ENCODE measurements at places on chromosomes 6 and 20.
A peak's percentile ranks its signal among the peaks of the same experiment; 100 is the strongest.

- DNase-seq, result peak; percentile 57
Observed at GRCh38 chr20:37251825-37252477, 9.7 kb downstream of the GHRH start.

GRCh38 chr6:167056370-167056769 is 57.2 kb downstream of the CEP43 start:
- DNase-seq, result no peak

DNA sequence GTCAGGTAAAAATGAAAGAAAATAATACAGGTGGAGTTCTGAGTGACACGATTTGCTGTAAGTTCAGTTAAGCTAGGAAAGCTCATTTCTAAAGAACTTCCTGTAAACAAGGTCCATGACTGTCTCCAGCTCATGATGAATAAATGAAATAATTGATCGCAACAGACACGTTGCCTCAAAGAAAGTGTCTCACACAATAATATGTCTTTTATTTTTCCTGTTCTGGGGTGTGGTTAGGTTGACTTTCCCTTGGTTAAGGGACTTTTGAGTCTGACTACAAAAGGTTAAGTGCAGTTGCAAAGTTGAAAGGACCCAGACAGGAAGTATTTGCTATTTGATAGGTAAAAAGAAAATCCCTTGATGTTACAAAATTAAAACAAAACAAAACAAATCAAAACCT is 304.2 kb upstream of the PRDM1 start:
- no peak for DNase-seq

DNA sequence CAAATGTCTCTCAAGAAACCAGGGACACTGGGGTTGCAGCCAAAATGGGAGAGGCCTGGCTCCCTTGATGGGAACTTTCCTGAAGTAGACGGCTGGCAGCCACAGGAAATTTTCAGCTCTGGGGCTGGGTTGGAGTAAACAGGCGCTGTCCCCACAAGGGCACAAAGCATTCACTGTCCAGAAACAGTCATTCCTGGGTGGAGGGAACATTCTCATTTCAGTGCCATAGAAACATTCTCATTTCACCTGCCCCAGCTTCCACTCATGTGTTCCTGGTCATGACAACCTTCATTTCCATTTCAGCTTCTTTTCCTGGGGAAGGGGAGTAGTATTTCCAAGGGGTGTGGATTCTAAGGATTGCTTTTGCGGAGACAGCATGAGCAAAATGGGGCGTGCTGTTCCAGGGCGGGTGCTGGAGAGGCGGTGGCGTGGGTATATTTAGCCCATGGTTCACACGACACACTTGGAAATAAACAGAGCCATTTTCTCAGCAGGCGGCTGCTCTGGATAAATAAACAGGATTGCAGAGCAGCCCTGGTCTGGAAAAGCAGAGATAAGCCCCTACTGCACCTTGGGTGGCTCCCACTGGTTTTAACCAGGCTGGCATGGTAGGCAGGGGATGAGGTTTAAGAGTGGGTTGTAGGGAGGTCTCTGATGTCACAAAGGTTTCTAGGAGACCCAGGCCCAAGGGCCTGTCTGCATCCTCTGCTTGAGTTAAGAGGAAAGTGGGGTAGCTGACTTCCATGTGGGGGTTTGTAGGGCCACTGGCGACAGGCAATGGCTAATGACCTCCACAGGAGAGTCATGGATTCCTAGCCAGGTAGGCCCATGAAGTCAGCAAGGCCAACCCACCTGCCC is 32.9 kb downstream of the COX4I2 start:
- DNase-seq, result no peak

GRCh38 chr6:43033496-43034189 is 12.2 kb downstream of the RRP36 start:
- DNase-seq, result no peak

- no peak for DNase-seq
Observed at GRCh38 chr20:2332711-2333110, 36.9 kb downstream of the TGM3 start.

- DNase-seq, result no peak
Observed at GRCh38 chr6:26514984-26515383, 14.9 kb downstream of the BTN1A1 start.

GRCh38 chr6:148578837-148579565 is 167.8 kb upstream of the UST start:
- no peak for DNase-seq

DNA sequence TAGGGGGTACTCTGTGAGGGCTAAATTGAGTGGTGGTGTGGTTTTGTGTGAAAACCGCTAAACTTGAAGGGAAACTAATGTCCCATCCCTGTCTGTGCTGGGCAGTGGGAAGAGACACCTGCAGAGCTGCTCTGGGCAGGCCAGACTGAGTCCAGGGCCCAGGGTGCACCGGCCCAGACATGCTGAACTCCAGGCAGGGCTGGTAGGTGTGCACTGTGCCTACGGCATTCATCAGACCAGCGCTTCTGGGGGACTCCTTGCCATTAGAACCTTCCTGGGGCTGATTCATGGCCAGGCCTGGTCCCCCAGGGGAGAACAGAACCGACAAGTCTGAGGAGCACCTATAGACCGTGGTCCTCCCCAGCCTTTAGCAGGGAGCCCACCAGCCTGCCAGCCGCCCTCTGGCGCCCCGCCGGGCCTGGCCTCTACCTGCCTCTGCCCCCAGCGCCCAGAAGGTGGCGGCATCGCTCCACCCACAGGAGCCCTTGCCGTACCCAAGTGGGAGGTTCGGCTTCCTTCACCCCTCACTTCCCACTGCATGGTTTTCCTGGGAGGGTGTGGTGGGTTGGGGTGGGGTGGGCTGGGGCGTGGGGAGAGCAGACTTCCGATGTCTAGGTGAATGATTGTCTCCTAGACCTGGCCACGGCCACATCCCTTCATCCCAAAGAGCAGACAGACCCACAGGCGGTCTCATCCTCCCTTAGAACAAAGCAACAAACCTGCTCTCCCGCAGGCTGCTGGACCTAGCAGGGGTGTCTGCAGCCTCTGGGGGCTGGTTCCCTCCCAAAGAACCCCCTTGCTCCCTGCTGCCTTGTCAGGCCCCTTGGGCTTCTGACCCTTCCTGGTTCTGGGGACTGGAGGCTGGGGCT is 15.5 kb downstream of the CCDC167 start:
- peak; percentile 96 for DNase-seq

DNA sequence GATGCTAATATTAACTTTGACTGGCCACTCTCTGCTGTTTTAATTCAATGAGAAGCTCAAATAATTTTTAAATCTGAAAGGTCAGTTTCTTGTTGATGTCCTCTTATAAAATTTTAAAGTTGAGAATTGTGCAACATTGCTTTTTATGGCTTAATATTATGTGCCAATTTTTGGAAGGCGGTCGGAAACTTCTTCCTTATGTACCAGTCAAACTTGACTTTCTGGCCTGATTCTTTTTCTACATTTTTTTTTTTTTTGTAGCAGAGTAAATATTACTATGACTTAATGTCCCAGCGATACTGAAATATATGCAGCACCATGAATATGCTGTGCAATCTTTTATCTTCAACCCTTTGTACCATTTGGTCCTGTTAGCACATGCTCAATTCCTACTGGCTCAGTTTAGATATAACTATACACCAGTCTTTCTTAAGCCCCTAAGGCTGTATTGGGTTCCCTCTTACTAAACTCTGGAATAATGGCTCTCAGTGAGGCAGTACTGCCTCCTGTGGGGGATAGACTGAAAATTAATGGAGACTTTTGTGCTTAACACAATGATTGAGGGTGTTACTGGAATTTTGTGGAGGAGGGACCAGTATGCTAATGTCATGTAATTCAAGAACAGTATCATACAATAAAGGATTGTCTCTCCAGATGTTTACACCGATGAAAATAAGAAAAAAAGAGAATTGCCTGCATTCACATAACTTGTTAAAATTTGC is 156.4 kb upstream of the SYNCRIP start:
- DNase-seq, result peak; percentile 10

GRCh38 chr6:136887953-136888352 is 34.1 kb upstream of the SLC35D3 start:
- DNase-seq, result no peak

DNA sequence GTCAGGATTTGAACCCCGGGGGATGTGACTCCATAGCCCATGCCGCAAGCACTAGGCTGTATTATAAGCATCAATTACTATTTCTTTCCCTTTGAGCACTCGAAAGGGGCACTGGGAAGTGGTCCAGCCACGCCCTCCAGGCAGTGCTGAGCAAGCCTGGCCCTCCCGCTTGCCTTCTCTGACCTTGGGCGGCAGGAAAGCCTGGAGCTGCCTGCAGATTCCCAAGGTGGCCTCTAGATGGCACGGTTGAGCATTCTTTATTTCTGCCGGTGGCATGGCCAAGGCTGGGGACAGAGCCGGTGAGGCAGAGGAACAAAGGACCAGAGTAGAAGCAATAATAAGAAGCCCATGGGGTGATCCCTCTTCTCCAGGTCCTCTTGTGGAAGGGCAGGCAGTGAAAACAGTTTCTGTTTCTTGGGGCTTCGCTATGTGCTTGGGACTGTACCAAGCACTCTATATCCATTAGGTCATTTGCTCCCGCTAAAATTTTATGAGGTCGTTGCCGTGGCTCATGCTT is 32.0 kb downstream of the ARHGAP40 start:
- peak; percentile 91 for DNase-seq

DNA sequence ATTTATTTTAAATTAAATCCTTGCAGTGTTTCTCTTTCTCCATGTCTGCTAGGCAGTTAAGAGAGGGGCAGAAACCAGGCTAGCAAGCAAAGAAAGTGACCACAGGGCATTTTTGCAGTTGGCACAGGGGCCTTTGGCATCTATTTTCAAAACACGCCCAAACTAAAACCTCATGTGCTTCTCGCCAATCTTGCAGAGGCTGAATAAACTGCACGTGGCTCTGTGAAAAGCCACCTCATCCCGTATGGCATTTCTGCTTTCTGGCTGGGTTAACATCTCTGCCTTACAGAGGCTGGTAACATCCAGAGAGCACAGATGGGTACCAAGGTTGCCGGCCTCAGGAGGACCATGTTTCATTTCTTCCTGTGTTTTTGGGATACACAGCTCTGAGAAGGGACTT is 54.6 kb downstream of the GJA10 start:
- DNase-seq, result no peak

DNA sequence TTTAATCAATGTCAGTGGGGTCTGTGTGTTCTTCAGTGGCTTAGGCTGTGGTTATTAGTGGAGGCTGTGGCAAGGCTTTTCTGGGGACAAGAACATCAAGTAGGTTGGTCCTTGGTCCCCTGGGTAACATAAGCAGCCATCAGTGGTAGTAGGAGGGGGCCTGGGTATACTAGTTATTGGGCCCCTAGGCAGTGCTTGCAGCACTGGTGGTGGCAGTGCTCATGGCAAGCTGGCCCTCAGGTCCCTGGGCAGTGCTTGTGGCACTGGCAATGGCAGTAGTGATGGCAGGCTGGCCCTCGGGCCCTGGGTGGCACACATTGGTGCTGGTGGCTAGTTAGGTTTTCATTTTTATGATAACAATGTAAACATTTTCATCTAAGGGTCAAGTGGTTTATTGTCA is 32.5 kb upstream of the MAS1 start:
- no peak for DNase-seq

- DNase-seq, result no peak
Observed at GRCh38 chr20:48906221-48906877, 15.2 kb upstream of the ARFGEF2 start.

DNA sequence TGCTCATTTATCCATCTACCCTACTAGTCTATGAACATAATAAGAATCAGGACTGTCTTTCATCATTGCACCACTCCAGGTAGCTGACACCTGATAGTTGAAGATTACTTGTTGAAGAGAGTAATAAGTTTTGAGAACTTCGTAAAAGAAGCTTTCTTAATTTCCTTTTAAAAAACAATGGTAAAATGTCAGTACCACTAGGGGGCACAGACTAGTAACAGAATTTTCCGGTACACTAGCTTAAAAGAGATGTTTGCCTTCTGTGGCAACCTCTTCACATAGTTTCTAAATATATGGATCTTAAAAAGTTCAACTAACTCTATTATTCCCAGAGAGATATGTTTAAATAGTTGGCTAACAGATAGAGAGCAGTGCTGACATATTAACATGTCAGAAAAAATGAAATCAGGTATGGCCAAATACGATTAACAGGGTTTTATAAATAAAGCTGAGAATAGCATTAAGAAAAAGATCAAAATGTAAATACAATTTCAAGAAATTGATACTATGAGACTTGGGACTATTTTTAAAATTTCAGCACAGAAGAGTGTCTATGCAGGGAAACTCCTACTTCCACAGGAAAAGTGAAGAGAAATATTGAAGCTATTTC is 5.4 kb upstream of the KCNQ5 start:
- no peak for DNase-seq

- DNase-seq, result no peak
Observed at GRCh38 chr6:100693249-100693927, 187.7 kb downstream of the ASCC3 start.

DNA sequence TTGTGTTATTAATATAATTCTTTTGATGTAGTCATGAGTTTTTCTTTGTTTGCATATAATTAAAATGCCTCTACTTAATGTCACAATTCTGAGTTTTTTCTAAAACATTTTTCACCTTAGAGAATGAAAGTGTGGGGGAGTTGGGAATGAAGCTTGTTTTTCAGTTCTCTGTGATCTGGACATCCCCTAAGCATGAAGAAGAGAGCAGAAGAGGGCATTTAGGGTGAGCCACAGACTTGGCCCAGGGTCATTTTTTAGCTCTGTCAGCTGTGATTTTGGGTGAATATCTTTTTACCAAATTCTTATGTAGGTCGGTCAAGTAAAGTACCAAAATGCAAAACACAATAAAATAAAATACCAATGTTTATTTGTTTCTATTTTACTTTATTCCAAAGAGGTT is 3.9 kb downstream of the OTOR start:
- DNase-seq, result no peak

DNA sequence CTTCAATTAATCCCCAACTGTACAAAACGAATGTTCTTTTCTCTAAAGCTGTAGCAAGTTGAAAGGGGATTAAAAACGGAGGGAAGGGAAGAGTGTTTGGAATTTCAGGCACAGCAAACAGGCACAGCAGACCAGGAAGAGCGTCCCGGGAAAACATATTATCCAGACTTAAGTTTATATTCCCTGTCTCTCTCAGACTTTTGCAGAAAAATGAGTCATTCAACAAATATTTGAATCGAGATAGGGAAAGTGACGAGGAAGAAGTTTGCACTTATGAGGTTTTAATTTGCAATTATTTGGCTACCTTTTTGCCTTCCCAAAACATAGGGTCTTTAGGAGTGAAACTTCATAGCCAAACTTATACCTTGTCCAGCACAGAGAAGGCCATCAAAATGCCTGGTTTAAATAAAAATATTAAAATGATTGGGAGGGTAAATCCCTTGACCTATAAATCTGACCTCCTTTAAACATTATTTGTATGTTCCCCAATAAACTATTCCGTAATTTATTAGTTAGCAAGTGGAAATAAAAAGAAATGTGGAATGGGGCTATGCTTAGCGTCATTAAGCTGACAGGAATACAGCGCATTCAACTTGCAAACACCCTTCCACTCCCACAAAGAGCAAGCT is 16.0 kb downstream of the HFE start:
- DNase-seq, result no peak

GRCh38 chr6:122408702-122409458 is 9.4 kb downstream of the HSF2 start:
- no peak for DNase-seq

Data from H7 (cell line).